ENCODE measurements at places on chromosomes 13 and 19.

DNA sequence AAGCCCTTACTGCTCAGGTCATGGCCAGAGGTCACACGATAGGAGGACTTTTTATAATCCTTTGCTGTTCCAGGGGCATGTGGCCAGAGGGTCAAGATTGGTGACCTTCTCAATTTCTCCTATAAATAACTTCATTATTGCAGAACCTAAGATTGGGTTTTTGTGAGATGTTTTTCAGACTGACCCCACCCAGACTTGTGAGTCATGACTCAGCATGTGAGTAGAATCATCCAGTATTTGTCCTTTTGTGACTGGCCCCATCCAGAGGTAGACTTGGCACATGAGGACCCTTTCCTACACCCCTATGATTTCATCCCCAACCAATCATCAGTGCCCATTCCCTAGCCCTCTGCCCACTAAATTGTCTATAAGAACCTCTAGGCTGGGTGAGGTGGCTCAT is 84.5 kb upstream of the ABCC4 start:
- DNase-seq, result no peak

- no peak for DNase-seq
Measured at GRCh38 chr19:46746281-46747057, at the start of gene STRN4. Gene STRN4, minus strand, starts transcription at chr19:46746450. Its CDS starts 20 bp downstream, at chr19:46746430.

- no peak for DNase-seq
Measured at GRCh38 chr13:99295488-99296252, 11.5 kb downstream of the GPR183 start.

- DNase-seq, result no peak
Measured at GRCh38 chr13:44764302-44764692, 188.2 kb upstream of the TSC22D1 start.

DNA sequence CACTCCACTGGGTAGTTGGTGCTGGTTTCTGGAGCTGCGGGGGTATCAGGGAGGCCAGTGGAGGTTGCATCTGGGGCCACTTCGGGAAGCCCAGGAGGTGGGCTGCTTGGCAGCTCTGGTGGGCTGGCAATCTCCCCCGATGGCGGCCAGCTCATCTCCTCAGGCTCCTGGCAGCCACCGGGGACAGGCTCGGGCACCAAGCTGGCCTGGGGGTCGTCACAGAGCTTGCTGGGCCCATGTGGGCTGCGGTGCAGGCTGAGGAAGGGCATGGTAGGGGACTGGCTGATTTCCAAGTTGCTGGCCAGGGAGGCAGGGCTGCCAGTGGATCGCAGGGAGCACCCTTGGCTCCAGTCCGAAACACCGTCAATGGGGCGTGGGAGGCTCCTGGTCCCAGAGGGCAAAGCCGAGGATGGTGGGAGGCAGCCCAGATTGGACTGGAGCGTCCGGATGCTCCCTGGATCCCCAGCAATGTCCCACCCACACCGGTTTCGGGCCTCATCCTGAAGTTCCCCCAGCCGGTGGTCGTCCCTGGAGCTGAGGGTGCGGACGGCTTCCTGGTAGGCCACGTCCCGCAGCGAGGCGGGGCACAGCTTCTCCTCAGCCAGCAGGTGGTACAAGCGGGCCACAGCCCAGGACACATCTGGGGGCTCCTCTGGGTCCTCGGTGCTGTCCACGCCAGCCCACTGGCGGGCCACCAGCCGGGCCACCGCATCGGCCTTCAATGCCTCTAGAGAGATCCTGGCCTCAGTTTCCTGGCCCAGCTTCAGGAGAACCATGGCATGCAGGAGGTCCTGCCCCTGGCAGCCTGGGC is 13.8 kb downstream of the TICAM1 start:
- no peak for DNase-seq

GRCh38 chr13:28093881-28094280 is 6.5 kb downstream of the FLT3 start:
- DNase-seq, result no peak

DNA sequence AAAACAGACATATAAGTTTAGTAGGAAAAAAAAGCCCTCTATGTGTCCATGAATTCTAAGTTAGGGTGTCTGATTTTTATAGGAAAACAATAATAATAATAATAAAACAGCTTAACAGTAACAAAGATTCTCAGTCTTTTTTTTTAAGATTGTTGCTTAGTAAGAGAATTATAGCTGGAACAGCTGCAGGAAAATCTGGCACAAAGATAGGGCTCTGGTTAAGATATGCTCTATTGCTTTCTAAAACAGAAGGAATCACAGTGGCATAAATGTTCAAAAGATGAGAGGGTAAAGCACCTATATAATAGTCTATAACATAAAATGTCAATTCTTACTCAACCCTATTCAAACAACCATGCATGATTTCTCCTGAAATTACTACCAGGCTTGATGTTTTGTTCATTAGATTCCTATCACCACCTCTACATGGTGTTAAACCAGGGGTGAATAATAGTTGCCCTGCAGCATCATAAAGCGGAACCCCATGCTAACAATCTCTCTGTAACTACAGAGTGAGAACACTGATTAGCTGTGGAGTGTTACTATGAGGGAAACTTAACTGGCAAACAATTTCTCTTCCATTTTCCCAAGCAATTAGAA is 541.4 kb upstream of the MIR17HG start:
- no peak for DNase-seq

DNA sequence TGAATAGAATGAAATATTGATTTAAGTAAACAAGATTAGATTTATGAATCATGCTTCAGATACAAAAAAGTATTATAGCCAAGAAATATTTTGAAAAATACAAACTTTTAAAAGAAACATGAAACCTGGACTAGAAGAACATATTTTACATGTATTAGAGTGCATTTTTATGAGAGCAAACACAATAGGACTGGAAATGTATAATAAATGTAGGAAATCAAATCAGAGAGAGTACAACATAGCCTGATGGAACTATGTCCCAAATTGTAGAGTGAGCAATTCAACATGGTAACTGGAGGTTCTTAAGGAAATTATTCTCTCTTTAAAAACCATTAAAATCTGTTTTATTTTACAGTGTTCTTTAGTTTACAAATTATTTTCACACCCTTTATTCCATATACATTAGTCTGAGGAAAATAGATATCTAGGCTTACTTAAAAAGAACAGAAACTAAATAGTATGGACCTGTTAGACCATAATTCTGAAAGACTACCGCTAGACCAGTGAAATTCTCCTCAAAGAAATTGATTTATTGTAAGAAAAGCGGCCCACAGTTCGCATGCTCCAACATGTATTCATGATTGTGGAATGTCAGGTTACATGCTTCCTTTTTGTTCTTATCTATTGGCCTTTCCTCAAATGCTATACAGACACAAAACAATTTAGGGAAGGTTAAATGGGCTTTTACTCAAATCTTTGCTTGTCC is 1526.5 kb upstream of the SLC10A2 start:
- DNase-seq, result no peak

GRCh38 chr13:90118467-90119071 is 1228.9 kb upstream of the MIR17HG start:
- no peak for DNase-seq

- DNase-seq, result no peak
Measured at GRCh38 chr13:73449252-73449651, 390.4 kb downstream of the KLF5 start.

- DNase-seq, result no peak
Measured at GRCh38 chr13:51066091-51066831, 44.8 kb downstream of the C13orf42 start.

DNA sequence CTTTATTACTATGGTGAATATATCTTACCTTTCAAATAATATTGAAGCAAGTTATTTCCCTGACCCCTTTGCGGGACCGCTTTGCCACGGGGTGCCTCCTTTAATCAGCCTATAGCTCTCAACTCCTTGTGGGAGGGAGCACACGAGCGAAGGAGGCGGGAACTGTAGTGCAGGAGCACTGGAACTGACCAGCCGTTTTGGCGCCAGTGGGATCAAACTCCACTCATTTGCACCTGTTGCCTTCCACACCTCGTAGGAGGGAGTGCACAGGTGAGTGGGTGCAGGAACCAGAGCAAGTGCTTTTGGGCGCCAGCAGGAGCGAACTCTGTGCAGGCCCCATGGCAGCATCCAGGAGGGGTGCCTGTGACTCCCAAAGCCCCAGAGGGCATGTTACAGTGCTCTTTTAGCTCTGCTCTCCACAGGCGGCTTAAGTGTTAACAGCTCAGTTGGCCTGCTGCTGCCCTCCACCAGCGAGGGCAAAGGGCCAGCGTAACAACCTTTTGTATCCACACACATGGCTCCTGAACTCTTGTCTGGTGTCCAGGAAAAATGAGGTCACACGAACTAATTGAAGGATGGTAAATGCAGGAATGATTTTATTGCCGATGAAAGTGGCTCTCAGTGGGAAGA is 206.9 kb downstream of the GGACT start:
- DNase-seq, result no peak

DNA sequence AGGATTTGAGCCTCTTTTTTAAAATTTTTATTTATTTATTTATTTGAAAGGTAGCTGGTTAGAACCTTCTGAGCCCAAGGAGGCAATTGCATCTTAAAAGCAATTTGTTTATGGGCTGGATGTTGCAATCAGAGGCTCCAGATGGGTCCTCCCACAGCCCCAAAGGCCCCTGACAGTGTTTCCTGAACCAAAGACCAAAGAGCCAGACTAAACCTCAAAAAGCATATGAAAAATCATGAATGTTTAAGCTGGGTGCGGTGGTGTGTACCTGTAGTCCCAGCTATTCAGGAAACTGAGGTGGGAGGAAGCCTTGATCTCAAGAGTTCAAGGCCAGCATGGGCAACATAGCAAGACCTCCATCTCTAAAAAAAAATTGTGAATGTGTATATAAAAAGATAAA is 67.8 kb upstream of the RGCC start:
- DNase-seq, result no peak

DNA sequence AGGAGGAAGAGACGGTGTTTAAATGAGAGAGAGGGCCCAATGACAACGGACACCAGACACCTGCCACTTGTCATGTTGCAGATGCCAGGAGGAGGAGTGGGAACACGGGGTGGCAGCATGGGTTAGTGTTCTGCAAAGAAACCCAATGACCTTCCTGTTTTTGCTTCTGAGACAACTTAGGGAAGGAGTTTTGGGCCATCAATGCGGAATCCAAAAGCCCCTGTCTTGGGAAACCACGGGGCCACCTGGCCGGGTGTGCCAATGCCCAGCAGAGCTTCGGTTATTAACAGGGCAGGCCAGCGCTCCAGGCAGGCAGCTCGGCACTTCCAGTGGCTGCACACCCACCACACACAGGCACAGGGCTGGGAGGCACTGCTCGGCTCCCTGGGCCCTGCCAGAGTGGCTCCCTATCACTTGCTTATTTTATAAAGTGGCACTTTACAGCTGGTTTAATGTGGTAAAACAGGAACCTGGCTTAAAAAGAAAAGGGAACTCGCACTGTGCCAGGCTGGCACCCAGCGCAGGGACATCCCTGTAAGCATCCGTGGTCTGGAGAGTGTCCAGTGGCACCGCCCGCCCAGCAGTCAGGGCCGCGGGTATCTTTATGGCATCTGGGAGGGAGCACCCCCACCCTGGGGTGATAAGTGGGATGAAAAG is 19.1 kb downstream of the ELL start:
- DNase-seq, result no peak

- DNase-seq, result no peak
Measured at GRCh38 chr13:22060187-22060586, 389.3 kb downstream of the FGF9 start.

DNA sequence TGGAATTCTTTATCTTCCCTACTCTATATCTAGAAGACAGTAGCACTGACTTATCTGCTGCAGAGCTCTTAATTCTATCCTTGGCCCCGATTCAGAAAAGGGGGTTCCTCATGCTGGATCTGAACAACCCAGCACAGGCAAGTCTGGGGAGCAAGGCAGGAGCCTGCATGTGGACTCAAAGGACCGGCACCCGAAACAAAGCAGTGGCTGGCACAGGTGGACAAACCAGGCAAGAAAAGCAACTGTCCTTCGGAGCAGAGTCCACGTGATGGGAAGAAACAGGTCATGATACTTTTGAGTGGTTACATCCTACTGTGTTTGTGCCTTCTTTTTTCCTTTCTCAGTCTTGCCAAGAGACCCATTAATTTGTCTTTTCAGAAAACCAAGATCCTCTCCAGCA is 38.3 kb downstream of the GPR42 start:
- DNase-seq, result no peak

DNA sequence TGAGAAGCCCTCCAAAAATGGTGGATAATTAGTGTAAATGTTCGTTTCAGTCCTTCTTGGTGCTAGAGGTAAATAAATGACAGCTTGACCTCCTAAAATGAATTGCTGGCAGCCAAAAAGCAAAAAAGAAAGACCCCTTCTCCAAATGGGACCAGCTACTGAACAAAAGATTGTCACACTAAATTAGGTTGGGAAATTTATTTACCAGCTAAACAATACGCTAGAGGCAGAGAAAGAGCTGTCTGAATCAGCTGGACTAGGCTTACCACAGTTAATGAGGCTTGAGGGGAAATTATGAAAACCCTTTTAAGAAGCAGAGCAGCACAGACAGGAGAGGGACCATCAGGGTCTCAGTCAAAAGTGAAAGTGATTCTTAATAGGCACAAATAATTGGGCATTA is 498.9 kb downstream of the SUCLA2 start:
- no peak for DNase-seq

DNA sequence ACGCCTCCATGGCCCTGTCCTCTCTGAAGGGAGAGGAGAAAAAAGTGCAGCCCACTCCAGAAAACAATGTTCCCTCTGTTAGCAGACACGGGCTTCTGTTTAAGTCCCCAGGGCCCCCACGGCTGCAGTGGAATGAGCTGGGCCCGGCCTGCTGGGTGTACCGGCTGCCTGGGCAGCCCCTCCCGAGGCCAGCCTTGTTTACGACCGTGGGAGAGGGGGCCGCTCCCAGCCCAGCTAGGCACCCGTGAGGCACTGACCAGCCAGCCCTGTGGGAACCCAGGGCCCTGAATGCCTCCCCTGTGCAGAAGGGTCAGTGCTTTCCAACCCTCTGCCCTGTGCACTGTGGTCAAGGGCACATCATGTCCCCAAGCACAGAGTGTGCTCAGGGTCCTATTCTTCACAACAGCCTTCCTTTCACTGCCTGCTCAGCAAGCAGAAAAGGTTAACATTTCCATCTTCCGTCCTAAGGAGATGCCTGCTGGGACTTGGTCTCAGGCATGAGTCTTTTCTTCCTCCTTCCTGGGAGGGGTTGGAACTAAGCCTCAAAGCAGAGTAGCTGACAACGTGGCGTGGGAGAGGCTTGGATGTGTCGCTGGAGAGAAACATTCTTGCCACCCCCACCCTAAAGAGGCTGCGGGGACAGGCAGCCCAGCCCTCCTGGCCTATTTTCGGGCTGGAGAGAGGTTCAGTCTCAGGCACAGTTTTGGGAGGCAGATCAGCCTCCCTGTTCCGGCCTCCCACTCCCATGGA is 90.1 kb downstream of the RGCC start:
- no peak for DNase-seq

- no peak for DNase-seq
Measured at GRCh38 chr13:51324714-51325420, 14.6 kb upstream of the SERPINE3 start.

Measured in GM04503 (cell line).